Cortex of kidney (tissue), 1 donor: ENCODE measurements at places on chromosomes 2 and 18.

DNA sequence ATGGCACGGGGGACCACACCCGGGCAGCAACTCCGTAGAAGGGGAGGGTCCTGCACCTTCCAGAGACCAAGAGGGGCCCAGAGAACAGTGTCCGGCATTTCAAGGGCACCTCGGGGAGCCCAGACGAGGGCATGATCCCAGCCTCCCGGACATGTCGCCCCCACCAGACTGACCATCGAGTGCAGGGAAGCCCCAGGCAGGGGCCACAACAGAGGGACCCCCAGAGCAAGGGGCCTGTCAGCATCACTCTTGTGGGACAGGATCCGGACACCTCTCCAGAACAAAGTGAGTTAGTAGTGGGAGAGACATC, 50.4 kb upstream of the CTDP1 start:
- DNase-seq: no peak

DNA sequence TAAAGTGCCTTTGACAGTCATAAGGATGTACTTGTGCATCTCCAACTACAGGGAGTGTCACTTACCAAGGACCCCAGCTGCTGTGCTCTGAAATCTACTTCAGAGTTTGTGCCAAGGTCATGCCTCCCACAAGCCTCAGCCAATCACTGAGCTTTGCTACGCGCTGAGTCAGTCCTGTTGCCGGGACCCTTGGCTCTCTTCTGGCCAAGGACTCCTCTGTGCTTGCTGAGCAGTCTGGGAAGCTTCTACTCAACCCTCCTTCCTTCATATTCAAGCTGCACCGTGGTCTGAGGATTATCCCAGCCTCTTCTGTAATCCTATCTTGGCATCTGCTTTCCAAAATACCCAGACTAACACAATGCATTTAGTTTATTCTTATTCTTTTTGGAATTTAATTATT, 398.9 kb upstream of the FANCL start:
- DNase-seq: no peak

- DNase-seq: no peak
Measured at GRCh38 chr2:24435391-24436316, 55.4 kb upstream of the NCOA1 start.

DNA sequence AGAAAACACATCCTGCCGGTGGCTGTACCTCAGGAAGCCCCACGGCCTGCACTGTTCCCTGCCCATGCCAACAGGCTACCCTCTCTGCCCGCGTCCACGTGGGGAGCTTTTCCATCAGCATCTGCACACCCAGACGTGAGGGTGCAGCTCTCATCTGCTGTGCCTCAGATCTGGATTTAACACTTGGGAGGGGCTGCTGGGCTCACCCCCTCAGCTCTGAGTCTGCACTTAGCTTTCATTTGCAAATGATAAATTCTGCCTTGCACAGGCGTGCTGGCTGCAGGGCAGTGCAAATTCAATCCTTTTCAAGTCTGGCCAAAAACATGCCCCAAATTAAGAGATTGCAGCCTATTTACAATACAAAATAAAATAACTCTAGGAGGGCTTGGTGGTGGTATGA, 245.7 kb downstream of the TWIST2 start:
- no peak for DNase-seq

DNA sequence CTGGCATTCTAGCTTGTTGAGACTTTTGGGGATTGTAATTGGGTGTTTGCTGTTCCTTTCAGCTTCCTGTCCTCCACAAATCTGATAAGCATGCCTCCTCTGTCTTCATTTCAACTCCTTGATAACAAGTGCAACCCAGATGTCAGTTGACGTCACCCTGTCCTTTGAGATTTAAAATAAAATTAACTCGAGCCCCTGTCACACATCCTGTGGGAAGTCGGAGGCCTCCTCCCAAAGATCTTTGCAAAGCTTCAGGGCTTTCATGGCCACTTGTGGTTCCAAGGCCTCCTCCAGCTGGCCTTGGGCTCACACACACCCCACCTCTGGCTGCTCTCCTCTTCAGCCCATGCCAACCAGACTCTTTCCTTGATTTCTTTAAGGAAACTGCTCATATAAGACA, 69.9 kb upstream of the ITGA6 start:
- DNase-seq: no peak

- DNase-seq: no peak
Measured at GRCh38 chr2:24565537-24565936, 74.5 kb downstream of the NCOA1 start.

DNA sequence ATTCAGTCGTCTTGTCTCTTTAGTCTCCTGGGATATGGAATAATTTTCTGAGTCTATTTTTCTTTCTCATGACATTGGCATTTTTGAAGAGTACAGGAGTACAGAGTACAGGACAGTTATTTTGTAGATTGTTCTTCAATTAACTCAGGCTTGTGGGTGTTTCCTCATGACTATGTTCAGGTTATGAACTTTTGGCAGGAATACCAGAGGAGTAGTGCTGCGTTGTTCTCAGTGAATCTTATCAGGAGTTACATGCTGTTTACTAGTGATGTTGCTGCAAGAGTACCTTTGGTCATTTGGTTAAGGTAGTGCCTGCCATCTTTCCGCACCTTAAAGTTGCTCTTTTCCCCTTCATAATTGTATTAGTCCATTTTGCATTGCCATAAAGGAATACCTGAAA, 41.3 kb upstream of the AGFG1 start:
- DNase-seq: no peak
